Fibroblast of lung (primary cell): ENCODE measurements at places on chromosomes 2 and 18. TPM values are rescaled to one million over a fixed set of nuclear protein-coding genes. Genes with fewer than 3 reads are reported as not detected.

DNA sequence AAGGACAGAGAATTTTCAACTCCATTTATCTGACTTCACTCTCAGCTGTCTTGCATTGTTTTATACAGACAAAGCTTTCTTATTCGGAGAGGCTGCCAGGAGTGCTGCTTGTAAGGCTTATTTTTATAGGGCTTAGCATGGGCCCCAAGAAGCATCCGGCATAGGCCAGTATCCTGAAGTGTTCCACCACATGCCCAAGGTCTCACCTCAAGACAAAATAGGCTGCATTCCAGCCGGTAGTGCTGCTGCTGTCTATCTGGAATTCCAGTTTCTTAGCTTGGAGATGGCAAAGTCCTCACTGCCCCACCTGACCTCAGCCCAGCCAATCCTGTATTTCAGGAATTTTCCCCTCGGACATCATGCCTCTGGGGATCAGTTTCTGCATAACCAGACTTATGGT, 47.6 kb upstream of the MCFD2 start:
- no peak for DNase-seq

DNA sequence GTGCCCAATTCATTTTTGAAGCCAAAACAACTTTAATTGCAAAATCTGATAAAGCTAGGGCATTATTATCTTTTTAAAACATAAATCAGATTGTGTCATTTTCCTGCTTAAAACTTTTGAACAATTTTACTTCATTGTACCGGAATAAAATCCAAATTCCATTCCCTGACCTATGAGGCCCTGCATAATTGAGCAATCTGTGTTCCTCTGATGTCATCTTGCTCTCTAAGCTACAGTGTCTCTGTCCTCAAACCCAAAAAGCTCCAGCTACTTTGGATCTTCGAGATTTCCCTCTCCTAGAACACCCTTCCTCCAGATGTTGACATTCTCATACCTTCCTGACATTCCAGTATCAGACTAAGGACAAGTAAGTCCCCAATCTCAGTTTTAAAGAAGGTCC, 395.9 kb downstream of the LRATD1 start:
- no peak for DNase-seq

DNA sequence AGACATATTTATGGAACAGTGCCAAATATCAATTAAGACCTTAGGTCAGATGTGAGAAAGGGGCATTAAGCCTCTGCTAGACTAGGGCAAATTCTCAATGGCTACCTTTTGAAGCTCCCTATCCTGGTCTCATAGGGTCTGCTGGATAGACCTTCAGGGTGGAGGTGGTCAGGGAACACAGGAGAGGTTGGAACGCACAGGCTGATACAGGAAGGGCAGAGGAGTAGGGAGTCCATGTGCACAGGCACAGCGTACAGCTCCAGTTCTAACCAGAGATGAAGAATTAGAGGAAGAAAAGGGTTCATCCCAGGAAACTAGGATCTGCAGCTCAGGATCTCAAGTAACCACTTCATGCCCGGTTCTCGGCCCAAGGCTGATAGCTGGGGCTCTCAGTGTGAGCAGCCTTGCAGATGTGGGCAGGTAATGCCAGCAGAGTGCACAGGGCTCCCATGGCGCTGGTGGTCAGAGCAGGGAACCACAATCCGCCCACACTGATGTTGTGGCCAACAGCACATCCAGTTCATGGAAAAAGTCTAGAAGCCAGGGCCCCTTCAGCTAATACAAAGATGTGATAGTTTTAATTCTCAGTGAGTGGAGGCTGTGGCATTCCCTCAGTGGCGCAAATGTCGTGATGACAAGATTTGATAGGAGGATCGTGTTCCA, 3.4 kb upstream of the EVA1A start:
- DNase-seq: peak; percentile 54

ATP8B1 gene
- 53.4 and 109 TPM in 2 replicates for total RNA-seq

WNT10A gene
- total RNA-seq: not detected in 2 replicates
